CD4-positive, alpha-beta T cell treated with Interleukin-12 subunit alpha and Interleukin-12 subunit beta, for 1 hour (primary cell): ENCODE measurements at places on chromosomes 5 and 9.

GRCh38 chr5:177389241-177390169, 5.3 kb downstream of the SLC34A1 start:
- peak; percentile 75 for DNase-seq

GRCh38 chr9:80369641-80370040, 797.9 kb downstream of the TLE4 start:
- no peak for DNase-seq

DNA sequence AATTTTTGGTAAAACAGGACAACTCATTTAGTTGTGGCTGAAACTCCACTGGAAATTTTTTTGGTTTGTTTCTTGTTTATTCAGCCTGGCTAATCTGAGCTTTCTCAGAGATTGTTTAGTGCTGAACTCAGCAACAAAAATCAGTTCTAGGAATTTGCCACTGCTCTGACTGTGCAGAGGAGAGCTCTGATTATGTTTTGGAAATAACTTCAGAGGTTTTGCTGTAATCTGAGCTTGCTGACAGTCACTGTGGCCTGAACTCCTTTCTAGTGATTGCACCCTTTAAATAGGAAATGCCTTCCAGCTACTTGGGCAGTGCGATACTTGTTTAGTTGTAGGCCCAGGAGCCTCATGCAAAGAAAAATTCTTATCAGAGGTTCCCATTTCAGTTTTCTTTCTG, 60.2 kb downstream of the OSTF1 start:
- peak; percentile 27 for DNase-seq

- no peak for DNase-seq
These were observed 88.3 kb downstream of the LHFPL2 start for GRCh38 chr5:78560000-78560855.

- no peak for DNase-seq
These were observed 46.2 kb downstream of the PAX5 start for GRCh38 chr9:36987891-36988290.
